Bone marrow (tissue), 2 donors: ENCODE measurements at places on chromosomes 6 and 20.

GRCh38 chr20:63448031-63448430 is 24.4 kb downstream of the KCNQ2 start:
- no peak for DNase-seq

DNA sequence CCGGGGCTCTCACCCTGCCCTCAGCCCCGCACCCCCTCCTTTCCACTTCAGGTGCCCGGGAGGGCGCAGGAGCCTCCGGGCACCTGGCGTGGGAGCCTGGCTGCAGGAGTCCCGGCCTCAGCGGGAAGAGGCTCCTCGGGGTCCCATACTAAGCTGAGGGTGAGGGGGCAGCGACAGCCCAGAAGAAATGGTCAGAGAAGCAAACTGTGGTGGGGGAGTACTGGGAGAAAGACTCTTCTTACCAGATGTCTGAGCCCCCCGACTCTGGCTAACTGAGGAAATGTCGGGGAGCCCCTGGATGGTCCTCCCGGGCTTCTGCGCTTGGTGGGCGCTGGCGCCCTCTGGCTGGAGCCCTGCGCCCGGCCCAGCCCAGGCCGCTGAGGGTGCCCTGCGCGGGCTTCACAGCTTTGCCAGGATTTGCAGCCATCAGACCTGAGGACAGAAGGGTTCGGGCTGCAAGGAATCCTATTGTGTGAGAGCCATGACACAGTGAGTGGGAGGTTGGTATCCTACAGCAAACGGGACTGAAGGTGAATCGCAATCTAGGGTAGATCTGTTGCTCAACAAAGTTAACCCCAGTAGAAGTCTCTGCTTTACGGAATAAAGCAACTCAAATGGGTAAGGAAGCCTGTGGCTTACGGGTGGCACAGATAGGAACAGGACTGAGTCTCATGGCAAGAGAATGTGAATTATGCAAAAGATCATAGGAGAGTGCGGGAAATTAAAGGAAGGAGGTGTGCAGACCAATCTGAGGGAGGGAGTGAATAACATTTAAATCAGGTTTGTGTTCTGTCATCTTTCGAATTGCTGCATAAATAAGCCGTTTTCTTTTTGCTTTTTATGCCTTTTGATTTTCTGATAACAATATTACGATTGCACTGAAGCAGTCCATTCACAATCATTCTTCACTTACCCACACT is 639 bp upstream of the RCAN2 start:
- DNase-seq, result no peak

DNA sequence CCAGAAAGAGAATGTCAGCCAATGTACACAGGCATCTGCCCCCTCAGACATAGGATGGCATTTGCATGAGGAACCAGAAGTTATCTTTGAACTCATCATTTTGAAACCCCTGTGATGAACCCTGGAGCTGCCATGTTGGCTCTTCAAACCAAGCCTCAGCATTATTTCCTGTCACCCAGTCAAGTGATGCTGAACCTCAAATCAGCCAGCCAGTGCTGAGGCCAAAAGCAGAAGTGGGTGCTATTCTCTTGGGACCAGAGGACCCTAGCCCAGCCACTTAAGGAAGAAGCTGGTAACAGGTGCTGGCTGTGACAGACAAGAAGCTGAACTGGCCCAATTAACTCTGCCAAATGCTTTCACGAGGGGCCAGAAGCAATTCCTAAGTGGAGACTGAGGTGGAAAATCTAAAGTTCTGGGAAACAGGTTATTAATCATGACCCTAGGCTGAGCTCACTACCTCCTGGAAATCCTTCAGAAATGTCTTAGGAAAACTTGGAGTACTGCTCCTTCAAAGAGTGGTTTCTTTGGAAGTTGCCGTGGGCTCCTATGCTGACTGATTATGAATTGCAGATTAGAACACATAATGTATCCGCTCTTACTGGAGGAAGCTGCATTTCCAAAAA is 4.0 kb downstream of the PKIG start:
- DNase-seq, result no peak

DNA sequence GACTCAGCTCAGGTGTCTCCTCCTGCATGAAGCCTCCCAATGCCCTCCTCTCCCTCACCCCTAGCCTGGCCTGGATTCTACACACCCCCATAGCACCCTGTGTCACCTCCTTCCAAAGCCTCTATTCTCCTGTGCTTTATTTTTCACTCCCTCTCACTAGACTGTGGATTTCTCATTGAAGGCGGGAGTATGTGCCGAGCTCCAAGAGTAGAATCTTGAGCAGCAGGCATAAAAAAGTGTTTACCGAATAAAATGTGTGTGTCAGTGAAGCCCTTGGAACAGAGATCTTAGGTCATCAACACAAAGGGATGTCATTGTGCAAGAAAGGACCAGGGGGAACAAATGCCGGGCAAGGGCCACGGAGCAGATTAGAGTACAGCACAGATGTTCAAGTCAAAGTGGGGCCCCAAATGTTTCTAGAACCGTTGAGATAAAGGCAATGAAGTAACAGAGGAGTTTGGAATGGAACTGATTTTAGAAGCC is 106.1 kb upstream of the TMEM170B start:
- no peak for DNase-seq

DNA sequence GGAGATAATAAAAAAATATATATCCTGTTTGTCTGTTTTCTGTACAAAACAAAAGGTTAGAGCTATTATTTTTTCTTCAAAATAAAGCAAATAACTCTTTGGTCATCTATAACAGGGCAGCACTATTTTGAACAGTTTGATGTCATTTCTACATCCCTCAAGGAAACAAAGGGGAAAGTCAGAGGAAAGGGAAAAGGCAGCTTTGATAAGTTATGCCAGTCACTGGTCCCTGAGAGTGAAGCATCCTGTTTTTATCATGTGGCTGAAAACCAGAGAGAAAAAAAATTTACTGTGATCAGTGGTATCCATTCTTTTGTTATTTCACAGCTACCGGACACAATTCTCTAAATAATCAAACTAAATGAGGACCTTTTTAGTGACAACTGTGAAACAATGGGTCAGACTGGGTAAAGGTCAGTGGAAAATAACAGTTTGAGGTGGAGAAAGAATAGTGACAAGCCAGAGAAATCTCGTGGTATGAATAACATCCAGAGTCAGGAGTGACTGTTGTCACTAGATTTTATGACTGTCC is 356.0 kb downstream of the HDGFL1 start:
- DNase-seq, result no peak

GRCh38 chr6:149128489-149129145 is 188.9 kb upstream of the TAB2 start:
- DNase-seq, result peak; percentile 93

DNA sequence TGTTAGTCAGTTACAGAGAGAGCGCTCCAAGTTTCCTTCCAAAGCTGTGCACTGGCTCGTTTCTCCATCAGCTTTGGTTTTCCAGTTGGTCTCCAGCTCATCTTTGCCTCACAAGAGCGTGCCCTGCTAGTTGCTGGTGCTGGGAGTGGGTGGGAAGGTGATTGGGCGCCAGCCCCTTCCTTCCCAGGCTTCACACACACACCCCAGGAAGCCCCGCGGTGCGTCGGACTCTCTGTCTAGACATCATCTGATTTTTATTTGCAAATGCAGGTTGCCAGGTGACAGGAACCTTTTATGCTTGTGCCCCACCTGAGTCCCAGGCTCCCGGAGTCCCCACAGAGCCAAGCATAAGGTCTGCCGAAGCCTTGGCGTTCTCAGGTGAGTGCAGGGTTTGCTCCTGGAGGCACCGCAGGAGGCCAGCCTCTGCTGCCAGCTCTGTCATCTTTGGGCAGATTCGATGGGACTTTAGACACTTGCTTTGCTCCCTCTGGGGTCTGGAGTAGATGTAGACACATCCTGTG is 7.1 kb downstream of the IRF4 start:
- DNase-seq, result no peak

DNA sequence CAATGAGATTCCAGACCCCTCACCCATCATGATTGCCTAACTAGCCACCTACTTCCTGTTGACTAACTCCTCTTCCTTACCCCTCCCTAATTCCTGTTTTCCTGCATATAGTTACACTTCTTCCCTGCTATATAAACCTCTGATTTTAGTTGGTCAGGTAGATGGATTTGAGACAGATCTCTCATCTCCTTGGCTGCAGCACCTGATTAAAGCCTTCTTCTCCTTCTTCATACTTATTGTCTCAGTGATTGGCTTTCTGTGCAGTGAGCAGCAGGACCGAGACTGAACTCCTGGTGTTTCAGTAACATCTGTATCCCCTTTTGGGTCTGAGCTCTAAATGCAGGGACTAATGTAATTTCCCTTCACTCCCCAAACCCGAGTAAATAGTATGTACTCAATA is 51.7 kb upstream of the ATXN1 start:
- no peak for DNase-seq

DNA sequence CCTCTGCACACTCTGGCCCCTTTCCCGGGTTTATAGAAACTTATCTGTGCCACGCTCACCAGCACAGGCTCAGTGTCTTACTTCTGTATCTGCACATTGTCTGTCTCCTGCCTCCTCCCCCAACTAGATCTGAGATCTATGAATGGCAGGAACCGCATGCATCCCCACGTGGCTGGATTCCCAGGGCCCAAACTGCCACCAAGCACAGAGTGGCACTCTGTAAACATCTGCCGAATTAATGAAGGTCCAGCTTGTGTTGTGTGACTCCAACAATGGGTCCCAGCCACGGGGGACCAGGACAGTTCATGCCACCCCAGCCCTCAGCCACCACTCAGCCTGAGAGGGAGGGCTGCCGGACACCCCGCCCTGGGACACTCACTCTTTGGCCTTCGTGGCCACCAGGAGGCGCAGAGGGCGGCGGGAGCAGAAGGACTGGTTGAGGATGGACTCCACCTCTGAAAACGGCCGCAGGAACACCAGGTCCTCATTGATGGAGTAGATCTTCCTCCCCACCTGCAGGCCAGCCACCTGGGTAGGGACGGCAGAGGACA is 171.1 kb downstream of the PREX1 start:
- DNase-seq, result no peak

- no peak for DNase-seq
Observed at GRCh38 chr20:63831646-63831992, 555 bp upstream of the ZBTB46 start.

DNA sequence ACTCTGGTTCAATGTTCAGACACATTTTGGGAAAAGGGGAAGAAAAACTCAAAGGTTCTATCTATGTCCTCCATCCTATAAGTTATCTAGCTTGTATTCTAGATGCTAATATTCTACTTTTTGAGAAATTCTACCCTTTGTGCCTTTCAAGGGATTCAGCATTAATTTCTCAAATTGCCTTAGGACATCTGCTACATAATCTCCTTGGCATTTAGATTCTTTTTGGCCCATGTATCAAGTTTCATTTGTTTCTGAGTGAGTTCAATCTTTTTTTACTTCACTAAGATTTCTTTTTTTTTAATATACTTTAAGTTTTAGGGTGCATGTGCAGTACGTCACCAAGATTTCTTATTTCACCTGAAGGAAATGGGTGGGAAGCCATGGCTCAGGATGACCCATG is 232.7 kb upstream of the TENT5A start:
- DNase-seq, result no peak

DNA sequence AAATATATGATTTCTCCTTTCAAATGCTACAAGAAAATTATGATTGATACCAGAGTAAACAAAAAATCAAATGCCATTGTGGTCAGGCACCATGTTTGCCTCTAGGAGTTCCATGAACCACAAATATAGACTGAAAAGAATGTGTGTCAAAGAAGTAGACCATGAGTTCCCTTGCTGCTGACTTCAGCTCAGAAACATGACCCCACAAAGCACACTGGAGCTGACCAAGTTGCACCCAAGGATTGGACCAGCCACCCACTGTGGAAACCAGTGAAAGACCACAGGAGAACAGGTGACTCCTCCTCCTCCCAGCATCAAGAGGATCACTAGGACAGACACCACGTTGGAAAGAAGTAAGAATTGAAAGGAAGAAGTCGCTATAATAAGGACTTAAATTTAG is 90.8 kb upstream of the TENT5A start:
- DNase-seq, result no peak

DNA sequence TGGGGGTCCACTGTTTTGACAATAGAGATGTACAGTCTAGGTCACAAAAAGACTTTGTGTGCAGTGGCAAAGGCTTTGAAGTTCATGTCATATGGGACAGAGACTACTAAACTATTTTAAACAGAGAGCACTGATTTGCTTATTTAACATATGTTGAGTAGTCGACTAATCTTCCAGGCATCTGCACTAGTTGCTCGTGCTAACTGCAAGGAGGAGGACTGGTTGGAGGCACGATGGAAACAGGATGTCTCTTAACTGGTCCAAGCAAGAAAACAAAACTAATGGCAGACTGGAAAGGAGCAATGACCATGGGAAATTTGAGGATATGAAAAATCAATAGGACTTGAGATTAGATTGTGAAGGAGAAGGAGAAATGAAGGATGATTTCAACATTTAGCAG is 28.5 kb upstream of the ERVFRD-1 start:
- no peak for DNase-seq

DNA sequence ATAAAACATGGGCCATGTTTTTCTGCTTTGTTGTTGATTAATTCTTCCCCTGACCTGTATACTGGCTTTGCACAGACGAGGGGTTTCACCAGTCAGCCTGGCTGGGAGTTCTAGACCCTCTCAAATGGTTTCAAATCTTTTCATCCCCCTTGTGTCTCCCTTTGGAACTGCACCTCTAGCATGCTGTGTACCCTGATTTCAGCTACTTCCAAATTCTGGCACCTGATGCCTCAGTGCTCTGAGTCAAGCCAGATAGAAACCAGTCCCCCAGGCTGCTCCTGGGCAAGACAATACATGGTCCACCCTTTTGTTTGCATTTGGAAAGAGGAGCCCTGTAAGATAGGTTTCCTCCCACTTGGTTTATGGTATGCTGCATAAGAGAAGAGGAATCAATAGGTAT is 290.2 kb downstream of the BTBD3 start:
- peak; percentile 44 for DNase-seq

GRCh38 chr6:21639316-21639715 is 45.8 kb downstream of the SOX4 start:
- DNase-seq, result no peak

DNA sequence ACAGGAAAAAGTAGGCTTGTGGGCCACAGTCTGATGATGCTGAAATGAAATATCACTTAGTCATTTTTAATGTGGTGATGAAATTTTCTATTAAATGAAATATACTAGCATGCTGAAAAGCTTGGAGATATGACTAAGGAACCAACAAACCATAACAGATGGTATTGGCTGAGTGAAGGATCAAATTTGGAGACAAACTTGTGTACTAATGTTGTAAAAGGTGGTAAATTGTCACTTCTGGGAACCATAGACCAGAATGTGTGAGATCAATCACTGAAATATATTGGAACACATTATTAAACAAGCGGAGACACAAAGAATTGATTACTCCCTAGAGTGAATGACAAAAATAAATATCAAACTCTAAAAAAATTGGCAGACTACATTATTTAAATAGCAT is 232.4 kb downstream of the DOK5 start:
- no peak for DNase-seq

GRCh38 chr6:104484626-104485025 is 375.1 kb downstream of the HACE1 start:
- DNase-seq, result no peak

DNA sequence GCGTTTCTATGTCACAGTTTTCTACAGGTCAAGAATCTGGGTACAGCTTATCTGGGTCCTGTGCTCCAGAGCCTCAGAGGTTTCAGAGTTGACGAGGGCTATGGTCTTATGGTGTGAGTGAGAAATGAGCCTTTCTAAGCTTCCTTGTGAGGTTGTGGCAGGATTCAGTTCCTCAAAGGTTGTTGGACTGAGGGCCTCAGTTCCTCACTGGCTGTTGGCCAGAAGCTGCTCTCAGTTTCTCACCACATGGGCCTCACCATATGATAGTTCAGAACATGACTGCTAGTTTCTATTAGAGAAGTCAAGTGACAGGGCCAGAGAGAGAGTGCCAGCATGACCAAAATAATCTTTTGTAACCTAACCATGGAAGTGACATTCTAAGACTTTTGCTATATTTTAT is 96.1 kb downstream of the NUS1 start:
- no peak for DNase-seq
